ENCODE measurements at places on chromosomes 2 and 18.

DNA sequence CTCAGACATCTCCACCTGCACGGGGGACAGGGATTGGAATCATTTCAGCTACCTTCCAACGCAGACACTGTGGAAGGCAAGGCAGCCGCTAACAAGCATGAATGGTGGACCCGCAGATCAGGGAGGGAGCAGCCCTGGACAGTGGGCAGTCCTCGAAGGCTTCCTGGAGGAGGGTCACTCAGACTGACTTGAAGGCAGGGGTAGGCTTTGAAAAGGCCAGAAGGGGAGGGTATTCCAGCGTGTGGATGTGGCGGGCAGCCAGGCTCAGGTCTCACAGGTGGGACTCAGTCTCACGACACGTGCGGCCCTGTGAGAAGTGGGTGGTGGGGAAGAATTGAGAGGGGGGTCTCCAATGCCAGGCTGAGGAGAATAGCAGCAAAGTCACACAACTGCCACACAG, 29.9 kb downstream of the DYSF start:
- no peak for DNase-seq

DNA sequence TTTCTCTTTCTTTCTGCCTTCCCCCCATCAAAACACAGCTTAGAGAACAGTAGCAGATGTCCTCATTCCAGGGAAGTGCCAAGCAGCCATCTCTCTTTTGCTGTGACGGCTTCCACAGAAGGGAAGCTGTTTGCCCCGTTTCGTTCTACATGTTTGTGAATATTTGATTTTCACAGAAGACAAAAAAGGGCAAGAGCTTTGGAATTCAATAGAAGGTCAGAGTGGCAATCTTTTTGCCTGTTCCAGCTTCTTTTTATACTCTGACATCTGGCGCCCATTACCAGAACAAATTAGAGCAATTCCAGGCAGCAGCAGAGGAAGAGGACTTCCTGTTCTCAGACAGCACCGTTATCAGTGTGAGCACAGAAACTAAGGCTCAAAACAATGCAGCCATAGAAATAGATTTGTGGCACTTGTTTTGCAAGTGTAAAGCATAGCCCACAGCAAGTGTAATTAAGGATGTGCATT, 79.0 kb upstream of the CDH19 start:
- no peak for DNase-seq

- no peak for DNase-seq
Measured at GRCh38 chr2:227643990-227644551, 22.5 kb upstream of the SCYGR5 start.

GRCh38 chr2:47300609-47301276, 102.2 kb upstream of the MSH2 start:
- no peak for DNase-seq

GRCh38 chr2:201888426-201888800, 82.1 kb downstream of the CDK15 start:
- DNase-seq = no peak

DNA sequence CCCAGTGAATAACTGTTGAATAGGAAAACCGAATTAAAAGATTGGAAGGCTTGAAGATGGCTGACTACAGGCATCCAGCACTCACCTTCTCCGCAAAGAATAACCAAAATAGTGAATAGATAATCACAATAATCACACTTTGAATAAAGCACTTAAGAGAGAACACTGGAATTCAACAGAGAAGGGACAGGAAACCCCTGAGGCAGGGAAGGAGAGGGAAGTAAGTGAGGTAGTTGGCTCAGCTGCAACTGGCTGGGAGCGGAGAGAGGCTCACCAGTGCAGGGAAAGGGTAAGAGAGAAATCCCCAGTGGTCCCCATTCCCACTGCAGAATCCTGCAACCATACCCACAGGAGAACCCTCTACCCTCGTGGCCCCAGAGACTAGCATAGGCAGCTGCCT, 246.6 kb upstream of the NCKAP5 start:
- no peak for DNase-seq

DNA sequence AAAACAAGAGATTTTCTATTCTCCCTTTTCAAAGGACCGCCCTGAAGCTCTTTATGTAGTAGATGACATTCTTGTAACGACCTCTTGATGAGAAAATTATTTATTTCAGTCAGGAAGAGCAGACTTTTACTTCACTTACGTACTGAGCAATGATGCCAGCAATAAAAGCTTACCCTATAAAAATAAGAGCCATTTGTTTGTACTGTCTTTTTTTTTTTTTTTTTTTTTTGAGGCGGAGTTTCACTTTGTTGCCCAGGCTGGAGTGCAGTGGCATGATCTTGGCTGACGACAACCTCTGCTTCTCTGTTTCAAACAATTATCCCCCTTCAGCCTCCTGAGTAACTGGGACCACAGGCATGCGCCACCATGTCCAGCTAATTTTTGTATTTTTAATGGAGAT, 39.2 kb downstream of the CRIM1 start:
- no peak for DNase-seq
